Germinal center (tissue), 1 donor: ENCODE measurements at places on chromosomes 16 and 17.

- DNase-seq = no peak
These were observed 19.6 kb downstream of the AKAP1 start for GRCh38 chr17:57104461-57105175.

- no peak for DNase-seq
These were observed 11.8 kb downstream of the CTRB1 start for GRCh38 chr16:75230471-75231110.

- no peak for DNase-seq
These were observed 68.5 kb upstream of the LHX1 start for GRCh38 chr17:36868777-36869176.

GRCh38 chr16:56848955-56849689, 15.9 kb upstream of the SLC12A3 start:
- DNase-seq = no peak

GRCh38 chr17:44828919-44829522, 1.1 kb downstream of the GJC1 start:
- DNase-seq = no peak

GRCh38 chr17:42129109-42129837, 6.7 kb downstream of the HSPB9 start:
- DNase-seq = no peak

- DNase-seq = no peak
These were observed 4.4 kb downstream of the KIF19 start for GRCh38 chr17:74330446-74330845.

DNA sequence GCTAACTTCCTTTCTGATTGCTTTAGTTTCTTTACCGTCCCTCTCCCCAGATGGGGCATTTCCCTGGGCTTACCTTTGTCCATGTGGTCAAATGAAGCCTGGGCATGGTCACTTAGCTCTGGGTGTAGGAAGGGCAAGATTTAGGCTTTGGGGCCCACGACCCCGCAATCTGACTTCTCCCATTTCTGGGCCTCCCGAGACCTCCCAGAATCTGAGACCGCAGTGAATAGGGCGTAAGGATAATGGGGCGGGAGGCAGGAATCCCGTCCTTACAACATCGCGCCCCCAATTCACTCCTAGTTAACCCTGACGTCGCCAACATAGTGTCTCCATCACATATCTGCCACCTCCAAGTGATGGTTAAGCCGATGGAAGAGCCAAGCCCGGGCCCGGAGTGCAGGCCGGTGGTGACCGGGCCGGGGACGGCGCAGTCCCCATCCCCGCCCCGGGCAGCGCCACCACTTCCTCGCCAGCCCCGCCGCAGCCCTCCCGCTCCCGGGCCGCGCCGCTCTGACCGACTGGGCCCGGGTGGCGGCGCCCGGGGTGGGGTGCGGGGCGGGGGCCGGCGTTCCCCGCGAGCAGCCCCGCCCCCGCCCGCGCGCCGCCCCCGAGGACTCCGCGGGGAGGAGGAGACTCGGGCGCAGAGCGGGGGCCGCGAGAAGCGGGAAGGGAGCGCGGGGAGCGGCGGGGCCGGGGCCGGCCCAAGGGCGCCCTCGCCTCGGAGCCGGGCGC, at the start of gene RHBDL3:
RHBDL3 (plus strand) TSS at position 641 of the 732 bp plus-strand sequence. CDS start 358 bp downstream, outside the sequence.
- peak; percentile 45 for DNase-seq

DNA sequence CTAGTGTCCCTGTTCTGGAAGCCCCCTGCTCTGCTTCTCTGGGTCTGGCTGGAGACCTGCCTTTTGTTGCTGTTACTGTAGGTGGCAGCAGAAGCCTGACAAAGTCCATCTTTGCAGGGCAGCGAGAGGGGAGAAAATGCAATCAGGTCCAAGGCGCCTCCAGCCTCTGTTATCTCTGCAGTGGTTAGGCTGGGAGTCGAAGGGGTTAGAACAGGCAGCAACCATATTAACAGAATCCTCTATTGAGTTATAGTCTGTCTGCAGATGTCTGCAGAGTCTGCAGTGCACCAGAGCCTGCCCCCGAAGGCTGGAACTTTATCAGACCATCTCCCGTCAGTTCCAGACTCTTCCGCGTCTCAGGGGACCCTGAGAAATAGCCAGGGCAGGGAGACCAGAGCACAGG, 404.9 kb upstream of the EEF2KMT start:
- DNase-seq = no peak
